GM23248 (cell line): ENCODE measurements at places on chromosomes 1 and 21.

DNA sequence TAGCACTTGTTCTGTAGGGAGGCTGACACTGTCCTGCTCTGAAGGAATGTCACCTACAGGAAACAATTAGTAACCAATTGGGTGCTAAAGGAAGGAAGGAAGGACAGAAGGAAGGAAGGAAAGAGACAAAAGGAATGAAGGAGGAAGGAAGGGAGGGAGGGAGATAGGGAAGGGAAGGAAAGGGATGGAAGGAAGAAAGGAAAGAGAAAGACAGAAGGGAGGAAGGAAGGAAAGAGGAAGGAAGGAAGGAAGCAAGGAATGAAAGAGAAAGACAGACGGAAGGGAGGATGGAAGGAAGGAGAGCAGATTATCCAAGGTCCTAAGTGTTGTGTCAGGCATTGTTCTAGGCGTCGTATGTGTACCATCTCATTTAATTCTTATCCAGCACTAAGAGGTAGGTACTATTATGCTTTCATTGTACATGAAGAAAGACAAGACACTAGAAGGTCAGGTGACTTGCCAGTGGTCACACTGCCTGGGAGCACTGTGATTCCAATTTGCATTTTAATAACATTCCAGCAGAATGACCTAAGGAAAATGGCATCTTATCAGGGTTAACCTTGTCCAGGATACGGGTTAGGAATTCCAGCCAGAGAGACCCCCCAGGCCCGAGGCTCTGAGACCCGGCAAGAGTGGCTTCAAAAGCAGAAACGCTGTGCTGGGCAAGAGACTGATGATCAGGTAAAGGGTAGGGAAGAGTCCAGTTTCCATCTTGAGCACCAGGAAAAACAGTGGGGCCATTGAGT lies 29.6 kb downstream of the CLIC6 start:
- no peak for DNase-seq

DNA sequence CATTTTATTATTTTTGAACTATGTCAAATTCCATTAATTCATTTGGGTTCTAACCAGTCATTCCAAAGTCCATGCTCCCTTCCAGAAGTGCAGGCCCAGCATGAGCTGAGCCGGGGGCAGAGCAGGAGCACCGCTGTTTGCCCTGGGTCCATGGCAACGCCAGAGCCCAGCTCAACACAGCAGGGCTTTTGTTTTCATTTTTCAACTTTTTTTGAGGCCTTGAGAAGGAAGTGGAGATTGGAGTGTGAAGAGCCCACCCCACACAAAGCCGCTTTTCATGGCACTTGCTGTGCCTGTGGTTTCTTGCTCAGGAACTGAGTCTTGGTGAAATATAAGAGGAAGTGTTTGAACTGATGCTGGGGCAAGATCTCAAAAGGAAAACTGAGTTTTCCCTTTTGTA lies 13.2 kb upstream of the PRMT2 start:
- no peak for DNase-seq

DNA sequence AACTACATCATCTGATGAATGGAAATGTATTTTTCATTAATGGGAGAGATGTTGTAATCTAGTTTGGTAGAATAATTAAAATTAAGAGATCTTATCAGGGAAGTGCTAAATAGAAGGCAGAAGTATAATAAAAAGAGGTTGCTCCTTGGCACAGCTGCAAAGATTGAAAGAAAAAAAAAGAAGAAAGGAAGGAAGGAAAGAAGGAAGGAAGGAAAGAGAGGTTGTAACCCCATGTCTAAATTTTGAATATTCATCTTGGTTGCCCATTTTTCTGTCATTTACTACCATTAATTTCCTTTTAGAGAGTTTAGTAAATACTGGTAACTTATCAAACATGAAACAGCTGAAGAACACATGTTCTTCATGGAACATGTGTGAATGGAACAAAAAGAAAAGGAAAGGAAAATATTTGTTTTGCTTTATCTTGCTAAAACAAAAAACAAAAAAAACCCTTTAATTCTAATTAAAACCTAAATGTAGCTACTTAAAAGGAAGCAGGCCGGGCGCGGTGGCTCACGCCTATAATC lies 10.5 kb upstream of the MDM4 start:
- peak; percentile 54 for DNase-seq

DNA sequence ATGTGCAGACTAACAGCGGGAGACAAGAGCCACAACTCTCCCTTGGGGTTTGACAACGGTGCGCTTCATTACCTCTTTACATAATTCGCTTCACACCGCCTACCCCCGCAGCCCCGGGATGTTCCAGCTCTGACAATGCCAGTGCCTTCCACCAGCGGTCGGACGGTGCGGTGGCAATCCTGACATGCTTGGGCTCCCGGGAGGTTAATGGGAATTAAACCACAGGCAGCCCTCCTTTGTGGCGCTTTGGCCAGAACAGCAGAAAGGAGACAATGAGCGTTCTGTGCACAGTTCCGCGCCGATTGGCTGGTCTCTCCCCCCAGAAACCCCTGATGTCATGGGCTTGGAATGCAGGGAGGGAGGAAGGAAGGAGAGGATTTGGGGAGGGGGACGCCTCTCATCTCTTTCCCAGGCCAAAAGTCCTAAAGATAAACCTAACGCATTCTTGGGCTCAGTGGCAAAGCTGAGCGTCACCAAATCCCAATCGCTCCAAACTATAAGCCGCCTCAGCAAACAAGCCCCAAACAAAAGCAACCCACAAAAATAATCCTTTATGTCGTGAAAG lies 1.3 kb downstream of the CNN3 start:
- DNase-seq, result peak; percentile 86
